Calu3 (cell line): ENCODE measurements at places on chromosomes 1 and 21.

- DNase-seq: no peak
Observed at GRCh38 chr1:165907256-165907857, 79.9 kb downstream of the UCK2 start.

GRCh38 chr1:21861602-21862429 is 49.8 kb downstream of the LDLRAD2 start:
- DNase-seq: no peak

GRCh38 chr1:32500387-32501209 is 35.7 kb downstream of the ZBTB8B start:
- DNase-seq: peak; percentile 81

- no peak for DNase-seq
Observed at GRCh38 chr21:32702702-32703101, 25.1 kb downstream of the SYNJ1 start.

DNA sequence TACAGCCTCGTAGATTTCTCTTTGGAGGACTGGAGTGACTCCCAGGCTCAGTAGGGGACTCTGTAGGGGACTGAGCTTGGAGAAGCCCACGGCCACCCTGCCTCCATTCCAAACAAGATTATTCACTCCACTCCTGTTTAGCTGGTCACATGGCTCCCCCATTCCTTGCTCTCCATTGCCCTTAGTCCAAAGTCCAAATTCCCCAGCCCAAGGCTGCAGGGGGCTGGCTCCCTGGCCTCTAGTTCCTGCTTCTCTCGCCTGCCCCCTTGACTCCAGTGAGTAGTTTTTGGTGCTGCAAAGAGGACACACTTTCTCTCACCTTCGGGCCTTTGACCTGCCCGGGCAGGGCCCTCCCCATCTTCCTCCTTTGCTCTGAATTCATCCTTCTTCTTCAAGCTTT is 403.3 kb downstream of the KIF26B start:
- no peak for DNase-seq

DNA sequence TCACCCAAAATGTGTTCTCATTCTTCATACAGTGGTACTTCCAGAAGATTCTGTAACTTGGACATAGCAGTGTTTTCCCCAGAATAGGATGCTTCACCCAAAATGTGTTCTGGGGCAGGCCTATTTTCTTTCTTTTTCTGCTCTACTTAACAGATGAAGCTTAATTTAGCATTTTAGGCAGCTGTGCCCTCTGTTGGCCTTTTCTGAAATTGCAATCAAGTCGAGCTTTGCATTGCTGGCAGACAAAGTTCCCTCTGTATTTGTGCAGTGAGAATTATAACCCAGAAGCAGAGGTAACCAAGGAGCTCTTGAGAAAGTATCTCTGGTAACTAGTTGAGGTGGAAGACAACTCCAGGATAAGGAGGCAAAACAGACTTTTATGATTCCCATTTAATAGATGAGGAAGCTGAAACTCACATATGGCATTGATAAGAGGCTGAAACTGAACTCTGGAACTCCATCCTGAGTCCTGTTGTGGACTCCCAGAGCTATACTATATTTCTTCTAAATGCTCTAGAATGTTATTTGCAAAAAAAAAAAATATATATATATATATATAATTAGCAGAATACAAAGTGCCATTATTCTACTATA is 50.3 kb upstream of the L1TD1 start:
- DNase-seq: peak; percentile 44
